ENCODE measurements at places on chromosomes 12 and 14.

DNA sequence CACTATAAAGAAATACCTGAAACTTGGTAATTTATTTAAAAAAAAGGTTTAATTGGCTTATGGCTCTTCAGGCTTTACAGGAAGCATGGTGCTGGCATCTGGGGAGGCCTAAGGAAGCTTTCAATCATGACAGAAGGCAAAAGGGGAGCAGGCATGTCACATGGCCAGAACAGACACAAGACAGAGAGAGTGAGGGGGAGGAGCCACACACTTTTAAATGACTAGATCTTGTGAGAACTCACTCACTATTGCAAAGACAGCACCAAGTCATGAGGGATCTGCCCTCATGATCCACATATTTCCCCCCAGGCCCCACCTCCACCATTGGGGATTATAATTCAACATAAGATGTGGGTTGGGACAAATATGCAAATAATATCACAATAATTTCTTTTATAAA, 355.6 kb downstream of the DAD1 start:
- DNase-seq = no peak

GRCh38 chr12:130922511-130922953, 31.2 kb upstream of the ADGRD1 start:
- no peak for DNase-seq

DNA sequence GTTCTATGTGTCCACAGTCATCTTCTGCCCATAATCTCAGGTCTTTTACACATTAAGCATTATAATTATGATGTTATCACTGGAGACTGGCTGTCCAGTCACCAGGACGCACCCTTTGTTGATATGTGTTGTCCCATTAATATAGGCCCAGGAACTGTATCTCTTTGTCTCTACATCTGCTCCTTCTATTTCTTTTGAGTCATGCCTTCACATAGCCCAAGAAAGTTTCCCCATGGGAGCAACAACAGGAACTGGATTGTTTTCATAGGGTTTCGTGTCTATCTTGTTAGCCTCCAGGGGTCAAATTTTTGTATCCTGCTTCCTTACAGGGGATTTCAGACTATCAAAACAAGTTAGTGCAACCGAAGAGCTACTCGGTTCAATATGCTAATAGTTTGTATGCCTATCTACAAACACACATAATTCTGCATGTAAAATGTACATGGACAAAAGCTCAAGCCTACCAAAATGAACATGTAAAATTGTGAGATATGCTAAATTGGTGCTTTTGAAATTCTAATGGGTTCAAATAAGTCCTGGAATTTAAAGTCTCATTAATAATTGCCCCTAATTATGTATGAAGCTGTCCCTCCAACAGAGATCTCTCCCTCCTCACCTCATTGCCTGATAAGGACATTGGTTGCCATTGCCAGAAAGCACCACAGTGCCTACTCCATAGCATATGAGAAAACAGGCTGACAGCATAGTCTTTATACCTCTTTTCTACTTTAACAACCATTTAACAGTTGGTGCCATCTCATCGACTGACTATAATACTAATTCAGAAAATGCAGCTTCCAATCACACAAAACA, 99.8 kb upstream of the DIO2 start:
- no peak for DNase-seq

GRCh38 chr14:101098641-101099040, 195.1 kb upstream of the RTL1 start:
- no peak for DNase-seq

DNA sequence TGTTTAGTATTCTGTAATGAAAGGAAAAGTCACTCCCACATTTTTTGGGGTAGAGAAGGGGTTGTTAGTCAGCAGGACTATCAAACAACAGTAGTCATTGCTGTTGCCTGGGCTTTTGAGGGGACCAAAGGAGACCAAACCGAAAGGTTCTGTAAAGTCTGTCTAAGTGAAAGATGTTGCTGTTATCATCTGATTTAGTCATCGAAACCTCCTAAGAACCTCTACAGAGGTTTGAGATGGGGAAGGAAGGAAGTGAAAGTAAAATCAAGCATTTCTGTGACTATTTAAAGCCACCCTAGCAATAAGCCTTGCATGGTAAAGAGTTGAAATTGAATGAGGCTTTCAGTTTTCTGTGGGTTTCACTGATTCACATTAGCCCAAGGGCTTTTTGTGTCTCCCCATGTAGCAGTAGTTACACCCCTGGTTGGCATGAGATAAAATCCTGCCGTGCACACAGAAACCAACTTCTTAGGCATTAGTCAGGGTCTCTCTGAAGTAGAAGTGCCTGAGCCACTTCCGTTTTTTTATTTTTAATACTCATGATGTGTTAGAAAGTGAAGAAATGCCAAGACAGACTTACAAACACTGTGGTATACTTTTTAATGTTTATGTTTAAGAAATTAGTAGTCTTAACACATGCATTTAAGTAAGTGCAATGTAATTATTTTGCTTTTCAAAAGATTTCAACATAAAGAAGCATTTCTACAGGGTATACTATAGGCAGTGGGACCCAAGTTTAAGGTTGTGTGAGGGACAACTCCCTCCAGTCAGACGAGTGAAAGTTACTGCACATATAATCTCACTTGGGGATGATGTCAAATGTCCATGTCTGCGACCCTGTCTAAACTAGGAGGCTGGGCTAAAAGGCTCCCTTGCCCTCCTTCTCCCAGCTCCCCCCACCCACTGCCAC, 50.4 kb downstream of the DYRK2 start:
- DNase-seq = no peak

GRCh38 chr12:51388846-51389245, 2.4 kb downstream of the GALNT6 start:
- no peak for DNase-seq

DNA sequence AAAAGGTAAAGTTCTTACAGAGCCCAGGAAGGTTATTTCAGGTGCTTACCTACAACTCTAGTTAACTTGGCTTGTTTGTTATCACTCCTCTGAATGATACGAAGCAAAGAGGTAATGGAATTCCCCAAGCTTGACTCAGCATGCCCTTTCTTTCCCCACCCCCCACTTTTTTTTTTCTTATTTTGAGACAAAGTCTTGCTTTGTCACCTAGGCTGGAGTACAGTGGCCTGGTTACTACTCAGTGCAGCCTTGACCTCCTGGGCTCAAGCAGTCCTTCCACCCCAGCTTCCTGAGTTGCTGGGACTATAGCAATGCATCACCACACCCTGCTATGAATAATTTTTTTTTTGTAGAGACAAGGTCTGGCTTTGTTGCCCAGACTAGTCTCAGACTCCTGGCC, 17.1 kb upstream of the YBX3 start:
- no peak for DNase-seq

DNA sequence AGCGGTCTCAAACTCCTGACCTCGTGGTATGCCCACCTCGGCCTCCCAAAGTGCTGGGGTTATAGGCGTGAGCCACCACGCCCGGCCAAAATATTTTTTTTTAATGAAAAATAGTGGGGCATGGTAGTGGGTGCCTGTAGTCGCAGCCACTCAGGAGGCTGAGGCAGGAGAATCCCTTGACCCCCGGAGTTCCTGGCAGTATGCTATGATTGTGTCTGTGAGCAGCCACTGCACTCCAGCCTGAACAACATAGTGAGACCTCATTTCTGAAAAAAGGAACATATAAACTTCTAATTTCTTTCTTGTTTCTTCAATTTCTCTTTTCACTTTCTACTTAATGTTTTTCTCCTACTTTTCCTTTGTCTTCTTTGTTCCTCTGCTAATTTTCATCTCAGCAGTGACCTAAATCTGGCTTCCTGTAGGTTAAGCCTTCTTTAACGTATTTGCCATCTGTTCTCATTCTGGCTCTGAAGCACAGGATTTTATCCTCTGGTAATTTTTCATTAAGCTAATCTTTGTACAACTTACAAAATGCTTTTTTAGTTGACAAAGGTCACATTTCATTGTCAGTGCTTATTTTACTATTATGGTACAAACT, 4.5 kb upstream of the RPGRIP1 start:
- no peak for DNase-seq

GRCh38 chr12:132554845-132555630, 55.3 kb downstream of the LRCOL1 start:
- no peak for DNase-seq

DNA sequence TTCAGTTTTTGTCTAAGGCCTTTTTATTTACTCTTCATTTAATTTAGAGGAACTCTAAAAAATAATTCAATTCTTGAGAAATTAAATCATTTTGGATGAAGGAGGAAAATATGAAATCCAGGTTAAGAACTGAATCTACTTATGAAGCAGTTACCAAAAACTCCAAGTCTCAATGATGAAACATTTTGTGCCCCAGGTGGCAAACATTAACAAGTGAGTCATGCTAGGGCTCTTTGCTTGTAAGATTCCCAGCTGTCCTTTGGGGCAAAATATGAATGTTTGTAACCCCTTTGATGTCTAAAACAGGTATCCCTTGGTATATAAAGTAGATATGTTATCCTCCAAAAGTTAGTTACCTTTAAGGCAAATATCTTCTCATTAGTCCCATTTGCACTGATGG, 202.4 kb downstream of the NEDD1 start:
- no peak for DNase-seq

DNA sequence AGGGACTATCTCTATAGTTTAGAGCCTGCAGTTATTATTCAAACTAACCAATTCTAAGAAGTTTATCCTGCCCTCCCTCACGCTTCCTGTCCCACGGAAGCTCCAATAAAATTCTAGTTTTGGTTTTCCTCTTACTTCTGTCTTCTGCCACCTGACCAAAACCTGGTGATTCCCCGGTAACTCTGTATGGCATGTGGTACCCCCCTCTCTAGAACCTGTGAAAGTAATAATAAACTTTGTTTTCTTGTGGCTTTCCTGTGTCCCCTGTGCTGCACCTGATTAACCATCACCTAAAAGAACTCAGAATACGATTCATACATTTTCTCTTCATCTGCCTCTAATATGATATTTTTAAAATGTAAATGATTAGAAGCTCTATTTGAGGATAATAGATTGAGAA, 379.8 kb downstream of the APAF1 start:
- DNase-seq = no peak

GRCh38 chr12:129145381-129145780, 292.1 kb downstream of the GLT1D1 start:
- no peak for DNase-seq

- DNase-seq = no peak
These were observed 8.6 kb downstream of the ASB2 start for GRCh38 chr14:93967637-93968250.

GRCh38 chr14:58805605-58806409, 168.0 kb downstream of the DACT1 start:
- DNase-seq = no peak

- no peak for DNase-seq
These were observed 3.3 kb upstream of the ING4 start for GRCh38 chr12:6666211-6666610.

DNA sequence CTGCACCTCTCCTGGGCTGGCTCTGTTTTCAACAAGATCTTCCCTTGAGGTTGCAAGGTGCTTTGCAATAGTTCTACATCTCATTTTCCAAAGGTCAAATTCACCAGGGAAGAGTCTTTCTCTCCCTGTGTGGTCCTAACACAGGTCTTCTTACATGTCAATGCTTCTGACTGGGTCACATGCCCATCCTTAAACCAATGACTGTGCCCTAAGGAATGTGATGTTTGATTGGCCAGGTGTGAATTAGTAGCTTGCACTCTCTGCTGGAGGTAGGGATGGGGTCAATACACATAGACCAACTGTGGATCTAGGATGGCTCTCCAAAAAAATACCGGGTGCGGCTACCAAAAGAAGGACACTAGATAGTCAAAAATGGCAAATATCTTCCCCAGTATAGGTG, 19.9 kb upstream of the KCNK10 start:
- DNase-seq = no peak

DNA sequence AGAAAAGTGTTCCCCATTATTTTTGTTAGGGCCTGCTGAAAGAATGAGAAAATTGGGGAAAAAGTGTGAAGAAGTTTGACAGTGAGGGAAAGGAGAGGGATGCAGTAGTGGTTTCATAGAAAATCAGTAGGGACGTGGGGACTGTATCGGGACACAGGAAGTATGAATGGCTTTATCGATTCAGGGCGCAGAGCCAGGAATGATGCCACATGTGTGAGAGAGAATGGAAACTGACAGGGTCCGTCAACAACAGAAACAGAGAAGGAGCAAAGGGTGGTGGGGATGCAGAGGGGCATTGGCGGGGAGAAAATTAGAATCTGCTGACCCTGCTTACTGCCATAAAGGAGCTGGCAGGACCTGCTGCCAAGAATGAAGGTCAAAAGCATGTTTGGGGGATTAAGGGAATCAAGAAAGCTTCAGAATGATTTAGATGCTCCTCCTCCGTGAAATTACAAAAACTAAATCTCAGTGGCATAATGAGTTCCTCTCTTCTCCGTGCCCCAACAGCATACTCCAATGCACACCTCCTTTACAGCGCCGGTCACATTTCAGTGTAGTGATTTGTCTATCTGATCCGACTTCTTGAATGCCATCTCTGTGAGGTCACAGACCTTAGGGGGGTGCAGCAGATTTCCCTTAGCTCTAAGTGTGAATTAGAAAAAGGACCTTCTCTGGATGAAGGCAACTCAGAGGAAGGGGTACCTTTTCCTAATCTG, 92.6 kb downstream of the EMP1 start:
- DNase-seq = no peak

DNA sequence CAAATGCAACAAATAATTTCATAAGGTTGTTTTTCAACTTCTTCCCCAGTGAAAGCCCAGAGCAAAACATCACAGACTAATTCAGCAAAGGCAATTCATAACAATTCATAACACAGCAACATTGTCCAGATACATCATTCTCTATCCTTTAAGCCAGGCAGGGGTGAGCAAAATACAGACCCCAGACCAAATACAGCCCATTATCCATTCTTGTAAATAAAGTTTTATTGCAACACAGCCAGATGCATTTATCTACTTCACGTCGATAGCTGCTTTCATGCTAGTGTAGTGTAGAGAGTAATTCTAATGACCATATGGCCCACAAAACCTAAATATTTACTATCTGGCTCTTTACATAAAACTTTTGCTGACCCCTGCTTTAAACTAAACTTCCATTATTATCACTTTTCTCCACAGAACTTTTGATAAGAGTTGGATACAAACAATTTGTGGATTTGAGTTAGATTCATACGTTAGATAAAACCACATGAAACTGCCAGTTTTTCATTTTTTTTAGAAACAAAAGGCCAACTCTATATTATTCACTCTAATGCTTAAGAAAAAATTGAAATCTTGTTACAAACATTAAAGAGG, 174.4 kb downstream of the DUSP6 start:
- DNase-seq = no peak
